ENCODE measurements at places on chromosomes 6 and 20.

- H3K27ac ChIP-seq, result no peak overlapping the region
- no peaks in the 10 kb centered on the region for H3K36me3 ChIP-seq
- no peaks in the 10 kb centered on the region for H3K4me1 ChIP-seq
- H3K27me3 ChIP-seq, result no peaks in the 10 kb centered on the region
These were observed 150.7 kb downstream of the OPN5 start for GRCh38 chr6:47932575-47932974.

DNA sequence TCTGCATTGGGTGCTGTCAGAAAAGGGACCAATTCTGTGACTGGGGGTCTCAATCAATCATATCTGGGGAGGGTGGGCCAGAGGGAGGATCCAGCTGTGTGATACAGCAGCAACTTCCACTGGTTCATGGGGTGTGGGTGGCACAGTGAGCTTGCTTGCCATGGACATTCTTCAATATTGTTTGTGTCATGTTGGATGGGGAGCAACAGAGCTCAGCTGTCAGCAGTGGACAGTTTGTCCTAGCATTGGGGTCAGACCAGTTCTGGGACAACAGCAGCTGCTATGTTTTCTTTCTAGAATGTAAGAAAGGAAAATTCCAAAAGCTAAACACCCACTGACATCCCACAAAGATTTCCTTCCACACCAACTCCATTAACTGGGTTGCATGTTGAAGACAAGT lies 221.9 kb upstream of the CDH4 start:
- no peak overlapping the region for H3K27ac ChIP-seq
- no peak overlapping the region for H3K4me3 ChIP-seq
- DNase-seq, result no peak

- peak overlapping the region; percentile 21 for H3K27ac ChIP-seq
- H3K27me3 ChIP-seq, result peaks cover 75% of the 10 kb centered on the region
- peaks cover 2% of the 10 kb centered on the region for H3K36me3 ChIP-seq
- DNase-seq, result no peak
These were observed 5.4 kb downstream of the NKX2-2 start for GRCh38 chr20:21508230-21509078.

GRCh38 chr6:15744818-15745402 lies 82.1 kb upstream of the DTNBP1 start:
- peaks cover 9% of the 10 kb centered on the region for H3K36me3 ChIP-seq
- no peak overlapping the region for H3K4me3 ChIP-seq
- H3K27me3 ChIP-seq, result no peaks in the 10 kb centered on the region
- H3K4me1 ChIP-seq, result peaks cover 1% of the 10 kb centered on the region

DNA sequence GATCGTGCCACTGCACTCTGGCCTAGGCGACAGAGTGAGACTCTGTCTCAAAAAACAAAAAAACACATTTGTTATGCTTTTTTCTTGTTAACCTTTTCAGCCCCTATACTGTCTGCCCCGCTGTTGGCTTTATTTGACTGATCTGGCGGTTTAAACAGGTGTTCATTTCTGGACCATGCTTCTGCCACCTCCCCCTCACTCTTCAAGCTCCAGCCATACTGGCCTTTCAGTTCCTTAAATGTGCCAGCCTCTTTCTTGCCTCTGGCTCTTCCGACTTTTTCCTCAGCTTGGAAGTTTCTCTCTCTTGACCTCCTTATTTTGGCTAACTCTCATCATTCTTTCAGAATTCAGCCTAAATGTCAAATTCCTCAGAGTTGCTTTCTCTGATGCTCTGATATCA lies 35.2 kb upstream of the TXLNB start:
- H3K4me1 ChIP-seq, result peaks cover 24% of the 10 kb centered on the region
- H3K4me3 ChIP-seq, result no peak overlapping the region
- DNase-seq, result no peak
- no peak overlapping the region for H3K27ac ChIP-seq
- no peaks in the 10 kb centered on the region for H3K27me3 ChIP-seq
- peaks cover 21% of the 10 kb centered on the region for H3K36me3 ChIP-seq

DNA sequence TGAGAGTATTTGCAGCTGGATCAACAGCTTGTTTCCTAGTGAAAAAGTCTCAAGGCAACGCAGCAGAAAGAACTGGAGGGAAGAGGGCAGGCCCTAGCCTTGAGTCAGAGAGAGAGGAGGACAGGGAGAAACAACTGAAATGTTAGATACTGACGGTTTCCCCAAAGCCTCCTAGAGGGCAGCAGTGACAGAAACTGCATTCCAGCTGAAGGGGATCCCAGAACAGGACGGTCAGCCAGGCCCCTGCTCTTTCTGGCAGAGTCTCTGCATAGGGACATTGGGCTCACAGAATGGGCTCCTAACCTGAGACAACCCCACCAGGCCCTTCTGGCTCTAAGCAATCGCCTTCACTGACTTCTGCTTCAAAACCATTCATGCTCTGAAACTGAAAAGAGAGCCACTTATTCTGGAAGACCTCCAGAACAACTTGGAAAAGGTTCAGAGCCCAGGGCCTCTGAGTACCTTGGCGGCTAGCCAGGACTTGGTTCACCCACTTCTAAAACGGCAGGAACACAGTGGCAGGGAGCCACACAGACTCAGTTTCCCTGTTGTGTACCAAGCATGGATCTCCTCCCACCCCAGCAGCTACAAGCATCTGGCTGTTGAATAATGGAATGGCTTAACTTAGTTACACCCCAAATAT lies 72.9 kb downstream of the PSMB1 start:
- H3K27ac ChIP-seq, result no peak overlapping the region
- H3K27me3 ChIP-seq, result peaks cover under 1% of the 10 kb centered on the region
- H3K4me3 ChIP-seq, result no peak overlapping the region
- no peaks in the 10 kb centered on the region for H3K4me1 ChIP-seq
- DNase-seq, result no peak

DNA sequence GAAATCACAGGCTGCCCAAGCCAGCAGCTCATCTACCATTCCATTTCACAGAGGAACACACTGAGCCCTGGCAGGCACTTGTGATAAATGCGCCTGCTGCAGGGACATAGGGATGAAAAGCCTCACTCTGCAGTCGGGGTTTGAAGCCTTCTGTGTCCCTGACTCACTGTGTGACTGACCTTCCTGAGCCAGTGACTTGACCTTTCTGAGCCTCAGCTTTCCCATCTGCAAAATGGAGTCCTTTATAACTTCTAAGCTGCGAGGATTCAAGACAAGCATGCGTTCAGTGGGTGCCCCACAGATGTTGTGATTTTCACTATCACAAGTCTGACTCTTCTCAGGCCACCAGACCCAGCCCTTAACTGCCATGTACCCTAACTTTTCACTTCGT lies 5.5 kb downstream of the TGM2 start:
- no peaks in the 10 kb centered on the region for H3K4me1 ChIP-seq
- no peaks in the 10 kb centered on the region for H3K36me3 ChIP-seq
- DNase-seq, result no peak
- no peak overlapping the region for H3K27ac ChIP-seq
- peaks cover 6% of the 10 kb centered on the region for H3K27me3 ChIP-seq
- H3K4me3 ChIP-seq, result no peak overlapping the region

DNA sequence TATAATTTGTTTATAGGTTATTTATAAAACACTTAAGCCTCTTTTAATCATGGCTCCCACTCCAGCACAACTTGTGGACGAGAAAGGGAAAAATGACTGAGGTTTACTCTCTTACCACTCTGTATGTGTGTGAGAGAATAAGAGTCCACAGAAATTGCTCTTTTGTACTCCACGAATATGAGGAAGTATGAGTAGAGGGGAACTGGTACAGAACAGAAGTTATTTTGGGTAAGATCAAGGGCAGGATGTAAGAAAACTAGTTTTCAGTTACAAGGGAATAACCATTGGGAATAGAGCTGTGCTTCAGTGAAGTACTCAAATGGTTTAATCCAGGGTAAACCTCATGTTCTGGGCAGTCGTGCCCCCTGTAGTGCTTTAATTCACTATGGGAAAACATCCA lies 72.6 kb downstream of the REV3L start:
- H3K4me1 ChIP-seq, result peaks cover 19% of the 10 kb centered on the region
- H3K27ac ChIP-seq, result no peak overlapping the region
- DNase-seq, result no peak
- no peak overlapping the region for H3K4me3 ChIP-seq
- no peaks in the 10 kb centered on the region for H3K27me3 ChIP-seq

DNA sequence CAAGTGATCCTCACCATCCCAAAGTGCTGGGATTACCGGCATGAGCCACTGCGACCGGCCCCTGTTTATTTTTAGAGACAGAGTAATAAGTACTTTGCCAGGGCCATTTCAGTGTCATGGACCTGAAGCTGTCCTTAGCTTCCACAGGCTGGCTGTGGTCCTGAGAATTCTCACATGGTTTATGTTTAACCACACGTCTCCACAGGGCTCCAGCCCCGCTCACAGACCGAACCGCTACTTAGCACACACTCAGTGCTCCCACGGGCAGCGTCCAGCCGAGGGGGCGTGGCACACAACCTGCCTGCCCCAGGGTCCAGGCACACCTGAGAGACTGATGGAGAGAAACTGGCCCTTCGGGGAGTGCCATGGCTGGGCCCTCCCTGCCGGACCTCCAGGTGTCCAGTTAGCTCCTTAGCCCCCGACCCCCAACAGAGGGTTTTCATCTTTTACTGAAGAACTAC lies 11.7 kb downstream of the ACSS1 start:
- no peaks in the 10 kb centered on the region for H3K27me3 ChIP-seq
- DNase-seq, result no peak
- peaks cover 7% of the 10 kb centered on the region for H3K36me3 ChIP-seq
- no peak overlapping the region for H3K27ac ChIP-seq
- H3K4me1 ChIP-seq, result peaks cover 13% of the 10 kb centered on the region

DNA sequence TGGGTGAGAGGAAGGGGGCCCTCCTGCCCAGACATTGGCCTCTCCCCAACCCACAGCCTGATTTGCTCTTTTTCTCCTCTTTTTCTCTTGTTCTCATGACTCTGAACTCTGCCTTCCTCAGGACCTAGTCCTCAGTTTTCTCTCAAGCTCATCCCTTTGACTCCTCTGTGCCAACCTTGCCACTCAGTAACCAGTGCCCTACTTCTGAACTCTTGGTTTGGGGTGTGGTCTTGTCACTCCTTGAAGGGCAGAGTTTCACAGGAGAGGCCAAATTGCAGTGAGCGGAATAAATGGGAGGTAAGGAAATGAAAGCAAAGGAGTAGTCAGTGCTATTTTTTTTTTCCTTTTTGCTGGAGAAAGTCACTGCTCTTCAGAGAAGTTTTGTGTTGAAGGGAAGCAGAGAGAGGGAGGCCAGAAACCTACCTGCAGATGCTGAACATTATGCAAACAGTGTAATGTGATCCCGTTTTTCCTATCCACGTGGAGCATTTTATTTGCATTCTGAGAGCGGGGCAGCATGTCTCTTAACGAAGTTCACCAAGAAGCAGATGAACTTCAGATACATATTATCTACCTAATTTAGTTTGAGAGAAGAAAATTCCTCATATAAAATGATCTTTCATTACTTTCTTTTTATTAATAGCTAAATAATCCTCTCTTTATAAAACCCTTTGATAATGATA lies 26.9 kb downstream of the CFAP61 start:
- H3K36me3 ChIP-seq, result no peaks in the 10 kb centered on the region
- peaks cover 20% of the 10 kb centered on the region for H3K27me3 ChIP-seq
- no peak overlapping the region for H3K27ac ChIP-seq
- peaks cover 4% of the 10 kb centered on the region for H3K4me1 ChIP-seq
- H3K4me3 ChIP-seq, result no peak overlapping the region

- H3K27ac ChIP-seq, result no peak overlapping the region
- no peak for DNase-seq
- H3K27me3 ChIP-seq, result no peaks in the 10 kb centered on the region
- H3K4me3 ChIP-seq, result no peak overlapping the region
These were observed 54.7 kb downstream of the MOCS1 start for GRCh38 chr6:39879535-39879934.

DNA sequence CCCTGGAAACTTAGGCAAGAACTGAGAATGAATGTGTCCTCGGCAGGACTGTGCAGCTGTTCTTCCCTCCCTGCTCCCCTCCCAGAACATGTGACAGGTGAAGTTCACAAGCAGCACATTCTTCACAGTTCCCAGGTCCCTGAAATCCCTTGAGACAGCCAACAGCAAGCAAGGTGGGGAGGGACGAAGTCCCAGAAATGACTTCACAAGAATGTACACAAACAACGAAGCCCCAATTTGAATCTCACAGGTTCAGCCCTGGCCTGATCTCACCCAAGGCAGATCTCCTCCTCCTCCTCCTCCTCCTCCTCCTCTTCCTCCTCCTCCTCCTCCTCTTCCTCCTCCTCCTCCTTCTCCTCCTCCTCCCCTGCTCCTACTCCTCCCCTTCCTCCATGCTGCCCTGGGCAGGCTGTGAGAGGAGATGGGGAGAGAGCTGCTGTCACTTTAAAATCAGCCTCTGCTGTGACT lies 32.4 kb downstream of the WRNIP1 start:
- peaks cover 54% of the 10 kb centered on the region for H3K4me1 ChIP-seq
- peaks cover 8% of the 10 kb centered on the region for H3K36me3 ChIP-seq
- DNase-seq, result no peak

GRCh38 chr6:112210852-112211251 lies 43.5 kb downstream of the LAMA4 start:
- H3K4me3 ChIP-seq, result no peak overlapping the region
- no peaks in the 10 kb centered on the region for H3K36me3 ChIP-seq
- peaks cover 45% of the 10 kb centered on the region for H3K27me3 ChIP-seq
- no peak overlapping the region for H3K27ac ChIP-seq

GRCh38 chr6:148973538-148974208 lies 226.8 kb downstream of the UST start:
- H3K4me3 ChIP-seq, result no peak overlapping the region
- H3K36me3 ChIP-seq, result no peaks in the 10 kb centered on the region
- no peak for DNase-seq
- H3K27ac ChIP-seq, result no peak overlapping the region

DNA sequence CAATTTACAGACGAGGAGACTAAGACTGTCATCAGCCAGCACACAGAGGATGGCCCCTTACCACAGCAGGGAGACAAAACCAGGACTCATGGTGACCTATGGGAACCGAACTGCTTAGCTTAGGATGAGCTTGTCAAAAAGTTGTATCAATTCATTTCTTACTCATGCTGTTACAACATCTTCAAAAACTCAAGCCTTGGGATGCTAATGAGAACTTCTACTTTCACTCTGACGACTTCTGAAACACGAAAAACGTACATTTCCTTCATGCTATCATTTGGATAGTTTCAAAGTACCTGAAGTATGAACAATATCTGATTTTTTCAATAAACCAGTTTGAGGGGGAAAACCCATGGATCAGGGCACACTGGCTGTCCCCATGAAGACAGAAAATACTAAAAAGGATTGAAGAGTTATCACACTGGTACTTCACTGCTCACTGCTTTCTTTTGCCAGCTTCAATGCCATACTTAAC lies 31.9 kb downstream of the HIVEP2 start:
- H3K36me3 ChIP-seq, result peaks cover 23% of the 10 kb centered on the region
- no peaks in the 10 kb centered on the region for H3K27me3 ChIP-seq
- DNase-seq, result peak; percentile 53
- H3K4me1 ChIP-seq, result peaks cover 48% of the 10 kb centered on the region

- DNase-seq, result no peak
- H3K4me3 ChIP-seq, result no peak overlapping the region
- H3K4me1 ChIP-seq, result peaks cover 34% of the 10 kb centered on the region
- no peaks in the 10 kb centered on the region for H3K27me3 ChIP-seq
- H3K27ac ChIP-seq, result no peak overlapping the region
- H3K36me3 ChIP-seq, result peaks cover 3% of the 10 kb centered on the region
These were observed 30.4 kb downstream of the SERPINB9 start for GRCh38 chr6:2872423-2873358.

DNA sequence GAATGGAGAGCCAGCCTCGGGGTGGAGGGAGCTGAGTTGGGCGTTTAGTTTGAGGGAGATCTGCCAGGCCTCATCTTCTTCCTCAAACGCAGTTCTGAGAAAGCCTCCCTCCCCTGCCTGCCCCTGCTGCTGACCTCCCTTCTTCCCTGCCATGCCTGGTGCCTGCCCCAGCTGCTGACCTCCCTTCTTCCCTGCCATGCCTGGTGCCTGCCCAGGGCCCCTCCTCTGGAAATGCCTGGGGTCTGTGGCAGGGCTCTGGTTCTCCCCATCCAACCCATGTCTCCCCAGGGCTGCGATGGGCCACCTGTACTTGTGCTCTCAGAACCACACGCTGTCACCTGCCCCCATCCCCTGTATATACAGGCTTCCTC lies 114.6 kb downstream of the VEGFA start:
- no peak overlapping the region for H3K4me3 ChIP-seq
- H3K27me3 ChIP-seq, result no peaks in the 10 kb centered on the region
